ENCODE measurements at places on chromosomes 11 and 22. TPM values are rescaled to one million over a fixed set of nuclear protein-coding genes. Genes with fewer than 3 reads are reported as not detected.

LMNTD2 gene
- 1.1 TPM for total RNA-seq

SCO2 gene
- 1.6 TPM for total RNA-seq

C11orf97 gene
- total RNA-seq: not detected

UFD1 gene
- total RNA-seq: 88.6 TPM

FXYD6 gene
- total RNA-seq: 0.86 TPM

CCDC73 gene
- not detected for total RNA-seq

CST6 gene
- total RNA-seq: 0.20 TPM

OR4C45 gene
- total RNA-seq: not detected

ACRV1 gene
- total RNA-seq: not detected

SCUBE2 gene
- 0.37 TPM for total RNA-seq

NUP98 gene
- total RNA-seq: 110 TPM

TPH1 gene
- total RNA-seq: not detected

DDTL gene
- total RNA-seq: 4.1 TPM

PDGFD gene
- total RNA-seq: 30.0 TPM

SLC7A4 gene
- not detected for total RNA-seq

CCDC81 gene
- total RNA-seq: 0.79 TPM

TREH gene
- not detected for total RNA-seq

PDGFB gene
- 4.5 TPM for total RNA-seq

APOL4 gene
- 0.10 TPM for total RNA-seq

ENTHD1 gene
- total RNA-seq: not detected

MAJIN gene
- not detected for total RNA-seq

TMEM121B gene
- total RNA-seq: 0.07 TPM

POTEH gene
- total RNA-seq: not detected

ABCG4 gene
- total RNA-seq: not detected

TMEM218 gene
- total RNA-seq: 32.7 TPM

AIP gene
- 65.7 TPM for total RNA-seq

RCN1 gene
- 390 TPM for total RNA-seq

MGAT3 gene
- total RNA-seq: not detected

APOBEC3A gene
- not detected for total RNA-seq

F2 gene
- total RNA-seq: not detected

OR52E8 gene
- total RNA-seq: not detected

DDI1 gene
- not detected for total RNA-seq

OTOG gene
- not detected for total RNA-seq

TRIM3 gene
- total RNA-seq: 10.4 TPM

OR52H1 gene
- not detected for total RNA-seq

OR8A1 gene
- not detected for total RNA-seq

ASCL2 gene
- not detected for total RNA-seq

FERMT3 gene
- not detected for total RNA-seq
